ENCODE measurements at places on chromosomes 13 and 19.

DNA sequence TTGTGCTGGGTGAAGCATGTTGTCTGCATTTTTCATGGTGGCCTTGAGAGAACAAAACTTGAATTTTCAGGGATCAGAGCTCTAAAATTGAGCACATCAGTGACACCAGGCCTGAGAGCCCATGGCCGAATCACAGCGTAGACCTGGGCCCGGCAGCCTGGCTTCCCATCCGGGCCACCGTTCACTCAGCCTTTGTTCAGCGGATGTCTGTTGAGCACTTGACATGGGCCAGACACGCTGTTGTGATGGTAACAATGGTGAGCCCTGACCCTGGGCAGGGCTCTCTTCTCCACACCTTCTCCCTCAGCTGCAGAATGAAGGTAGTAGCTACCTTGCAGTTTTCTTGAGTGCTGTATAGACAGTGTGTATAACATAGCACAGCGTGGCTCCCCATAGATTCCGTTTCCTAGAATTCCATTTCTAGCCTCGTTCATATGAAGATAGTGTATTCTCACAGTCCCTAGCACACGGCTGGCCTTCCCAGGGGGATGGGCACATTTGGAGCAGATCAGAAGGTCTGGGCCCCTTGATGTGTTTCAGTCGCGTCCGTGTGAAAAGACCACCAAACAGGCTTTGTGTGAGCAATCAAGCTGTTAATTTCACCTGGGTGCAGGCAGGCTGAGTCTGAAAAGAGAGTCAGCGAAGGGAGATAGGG is 75.3 kb downstream of the RAB20 start:
- DNase-seq: no peak

- DNase-seq: no peak
These were observed 15.0 kb upstream of the TMPRSS9 start for GRCh38 chr19:2345076-2345475.

- no peak for DNase-seq
These were observed 20.7 kb downstream of the TBC1D4 start for GRCh38 chr13:75461314-75461713.

DNA sequence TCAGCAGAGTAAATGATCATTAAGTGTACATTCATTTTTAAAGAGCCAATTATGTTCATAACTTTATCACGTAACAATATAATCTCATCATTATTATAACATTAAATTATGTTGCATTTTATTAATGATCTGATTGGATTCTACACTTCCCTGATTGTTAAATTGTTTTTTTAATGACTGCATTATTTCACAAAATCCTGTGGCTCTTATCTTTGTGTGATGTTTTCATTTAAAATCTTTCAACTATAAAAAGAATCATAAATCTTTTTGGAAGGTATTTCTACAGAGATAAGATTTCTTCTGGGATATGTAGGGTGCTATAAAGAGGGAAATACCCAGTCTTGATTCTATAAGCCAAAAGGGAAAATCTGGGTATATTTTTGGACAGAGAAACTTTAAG is 101.7 kb downstream of the ZIC5 start:
- DNase-seq: no peak

GRCh38 chr13:27358420-27358819 is 66.0 kb upstream of the GTF3A start:
- no peak for DNase-seq

All from activated CD4-positive, alpha-beta T cell treated with anti-CD3 and anti-CD28 coated beads for 24 hours (primary cell).